ENCODE measurements at places on chromosomes 11 and 22.

DNA sequence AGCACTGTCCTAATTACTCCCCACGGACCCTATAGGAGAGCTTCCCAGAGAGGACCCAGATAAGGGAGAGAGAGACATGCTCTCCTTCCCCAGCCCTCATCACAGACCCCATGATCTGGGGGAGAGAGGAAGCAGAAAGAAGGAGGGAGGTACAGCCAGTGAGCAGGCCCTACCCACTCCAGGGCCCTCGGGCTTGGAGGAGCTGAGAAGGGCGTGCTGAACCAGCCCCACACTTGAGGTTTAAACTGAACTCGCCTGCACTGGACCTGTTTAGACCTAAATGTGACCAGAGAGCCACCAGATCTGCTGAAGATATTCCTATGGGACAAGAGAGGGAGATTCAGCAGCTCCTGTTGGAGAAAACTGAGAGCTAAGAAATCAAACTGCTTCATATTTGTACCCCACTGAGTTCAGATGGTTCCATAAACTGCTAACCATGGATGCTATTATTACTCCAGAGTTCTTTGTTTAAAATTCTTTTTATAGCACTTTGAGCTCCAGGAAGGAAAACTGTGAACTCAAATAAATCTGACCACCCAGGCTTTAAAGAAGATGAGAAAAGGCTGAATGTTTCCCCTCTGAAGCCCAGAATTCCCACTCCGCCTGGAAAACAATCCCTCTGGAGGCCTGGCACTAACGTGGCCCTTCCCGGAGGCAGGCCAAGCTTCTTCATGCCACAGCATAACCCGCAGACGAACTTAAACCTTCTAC, 67.2 kb downstream of the EFCAB6 start:
- no peak for ATAC-seq

- peak; percentile 91 for ATAC-seq
Measured at GRCh38 chr11:3000032-3000961, 8.2 kb upstream of the NAP1L4 start.

DNA sequence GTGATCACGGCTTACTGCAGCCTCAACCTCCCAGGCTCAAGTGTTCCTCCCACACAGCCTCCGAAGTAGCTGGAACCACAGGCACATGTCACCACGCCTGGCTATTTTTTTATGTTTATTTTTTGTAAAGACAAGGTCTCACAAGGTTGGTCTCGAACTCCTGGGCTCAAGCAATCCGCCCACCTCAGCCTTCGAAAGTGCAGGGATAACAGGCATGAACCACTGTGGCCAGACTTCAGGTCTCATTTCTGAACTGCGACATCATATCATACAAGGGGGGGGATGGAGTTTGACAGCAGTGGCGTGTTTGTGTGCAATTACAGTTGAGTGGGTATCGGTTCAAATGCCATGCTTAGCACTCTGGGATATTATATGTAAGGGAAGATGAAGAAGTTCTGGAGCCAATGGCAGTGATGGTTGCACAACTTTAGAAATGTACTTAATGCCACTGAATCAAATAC, 6.9 kb downstream of the NAALADL1 start:
- no peak for ATAC-seq

- ATAC-seq, result peak; percentile 54
Measured at GRCh38 chr11:17721242-17721999, 2.0 kb downstream of the MYOD1 start.

DNA sequence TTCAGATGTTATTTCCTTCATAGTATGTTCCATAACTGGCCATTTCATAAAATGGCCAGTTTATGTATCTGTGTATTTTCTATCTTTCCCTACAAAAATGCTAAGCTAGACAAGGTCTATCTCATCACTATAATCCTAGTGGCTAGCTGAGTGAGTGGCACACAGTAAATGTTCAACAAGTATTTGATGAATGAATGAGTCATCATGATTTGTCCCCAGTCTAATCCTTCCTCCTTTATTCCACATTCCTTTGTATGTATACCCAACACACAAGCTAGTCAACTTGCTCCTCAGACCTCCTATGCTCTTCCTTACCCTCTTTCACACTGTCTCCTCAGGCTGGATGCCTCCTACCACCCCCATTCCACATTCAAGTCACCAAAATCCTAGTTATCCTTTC, 12.5 kb downstream of the APLNR start:
- ATAC-seq, result no peak

DNA sequence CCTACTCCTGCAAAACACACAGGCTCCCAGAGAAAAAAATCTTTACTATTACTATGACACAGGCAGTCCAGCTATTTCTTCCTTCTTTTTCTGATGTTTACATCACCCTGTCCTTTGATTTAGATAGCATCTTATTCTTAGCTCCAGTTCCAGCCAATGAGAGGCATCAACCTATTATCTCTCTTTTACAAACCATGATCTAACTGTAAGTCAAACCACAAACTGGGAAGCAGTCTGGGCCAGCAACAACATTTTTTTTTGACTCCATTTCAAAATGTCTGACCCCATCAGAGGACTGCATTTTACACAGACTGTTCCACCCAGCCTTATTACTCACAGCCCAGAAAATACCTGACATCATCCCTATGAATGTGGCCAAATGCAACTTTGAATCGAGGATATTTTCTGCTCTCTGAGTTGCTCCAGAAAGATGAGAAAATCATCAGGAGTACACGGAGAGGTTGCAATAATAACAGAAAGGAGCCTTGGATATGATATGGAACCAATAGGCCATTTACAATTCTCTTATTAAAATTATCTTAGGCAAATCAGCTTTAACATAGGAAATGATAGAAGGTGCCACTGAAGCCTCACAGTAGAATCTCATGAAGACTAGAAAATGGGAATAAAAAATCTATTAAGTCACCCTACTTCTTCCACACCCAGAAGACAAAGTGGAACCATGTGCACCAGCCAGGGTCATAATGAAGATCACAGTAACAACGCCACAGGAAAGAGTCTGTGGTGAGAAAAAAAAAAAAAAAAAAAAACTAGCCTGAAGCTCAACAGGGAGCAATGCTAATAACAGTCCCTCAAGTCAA, 21.2 kb downstream of the TBRG1 start:
- peak; percentile 50 for ATAC-seq

- ATAC-seq, result no peak
Measured at GRCh38 chr11:70108250-70108649, 30.1 kb downstream of the ANO1 start.

DNA sequence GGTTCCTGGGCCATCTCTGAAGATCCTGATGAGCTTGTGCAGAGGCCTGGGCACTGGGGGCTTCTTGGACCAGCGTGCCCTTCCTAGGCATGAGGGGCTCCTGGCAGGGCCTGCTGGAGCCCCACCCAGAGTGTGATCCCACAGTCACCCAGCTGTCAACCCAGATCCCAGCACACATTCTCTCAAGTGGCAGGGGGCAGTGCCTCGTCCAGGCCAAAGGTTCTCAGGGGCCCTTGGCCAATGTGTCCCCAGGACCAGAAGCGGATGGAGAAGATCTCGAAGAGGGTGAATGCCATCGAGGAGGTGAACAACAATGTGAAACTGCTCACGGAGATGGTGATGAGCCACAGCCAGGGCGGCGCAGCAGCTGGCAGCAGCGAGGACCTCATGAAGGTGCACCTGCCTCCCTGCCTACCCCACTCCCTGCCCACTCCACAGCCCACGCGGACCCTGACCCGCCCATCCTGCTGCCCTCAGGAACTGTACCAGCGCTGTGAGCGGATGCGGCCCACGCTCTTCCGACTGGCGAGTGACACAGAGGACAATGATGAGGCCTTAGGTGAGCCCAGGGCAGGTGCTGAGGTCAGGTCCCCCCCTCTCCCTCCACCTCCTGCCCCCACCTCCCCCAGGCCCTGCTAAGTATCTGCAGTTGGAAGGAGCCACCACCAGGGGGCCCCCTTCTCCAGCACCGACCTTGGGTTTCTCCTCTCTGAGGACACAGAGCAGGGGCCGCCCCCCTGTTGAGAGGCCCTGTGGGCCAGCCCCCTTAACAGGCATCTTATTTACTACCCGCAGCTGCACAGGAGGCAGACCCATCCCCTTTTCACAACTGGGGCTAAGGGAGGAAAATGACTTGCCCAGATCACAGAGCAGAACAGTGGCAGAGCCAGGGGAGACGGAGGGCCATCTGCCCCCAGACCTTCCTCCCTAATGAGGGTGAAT, 14.7 kb downstream of the GGA1 start:
- peak; percentile 87 for ATAC-seq

- ATAC-seq, result no peak
Measured at GRCh38 chr11:116774661-116775060, 1.9 kb upstream of the BUD13 start.

GRCh38 chr11:126467471-126467870, 112.0 kb downstream of the ST3GAL4 start:
- no peak for ATAC-seq

DNA sequence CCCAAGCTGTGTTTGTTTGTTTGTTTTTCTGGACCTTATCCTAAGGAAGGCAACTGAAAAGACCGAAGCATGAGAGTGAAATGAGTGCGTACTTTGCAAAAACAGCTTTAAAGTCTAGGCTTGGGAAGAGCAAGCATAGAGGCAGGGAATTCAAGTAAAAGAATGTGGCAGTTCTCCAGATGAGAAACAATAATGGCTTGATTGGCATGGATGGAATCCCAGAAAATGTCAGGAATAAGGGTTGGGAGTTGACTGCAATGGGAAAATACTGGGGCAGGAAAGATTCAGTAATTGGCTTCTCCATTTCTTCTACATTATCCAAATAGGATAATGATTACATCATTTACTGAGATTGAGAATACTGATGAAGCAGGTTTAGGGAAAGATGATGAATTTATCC, 17.5 kb downstream of the SAAL1 start:
- no peak for ATAC-seq

DNA sequence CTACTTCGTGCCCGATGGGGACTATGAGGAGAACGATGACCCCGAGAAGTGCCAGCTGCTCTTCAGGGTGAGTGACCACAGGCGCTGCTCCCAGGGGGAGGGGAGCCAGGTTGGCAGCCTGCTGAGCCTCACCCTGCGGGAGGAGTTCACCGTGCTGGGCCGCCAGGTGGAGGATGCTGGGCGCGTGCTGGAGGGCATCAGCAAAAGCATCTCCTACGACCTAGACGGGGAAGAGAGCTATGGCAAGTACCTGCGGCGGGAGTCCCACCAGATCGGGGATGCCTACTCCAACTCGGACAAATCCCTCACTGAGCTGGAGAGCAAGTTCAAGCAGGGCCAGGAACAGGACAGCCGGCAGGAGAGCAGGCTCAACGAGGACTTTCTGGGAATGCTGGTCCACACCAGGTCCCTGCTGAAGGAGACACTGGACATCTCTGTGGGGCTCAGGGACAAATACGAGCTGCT, 751 bp downstream of the FIBIN start:
- no peak for ATAC-seq

GRCh38 chr22:24521791-24522245, 26.7 kb downstream of the UPB1 start:
- ATAC-seq, result peak; percentile 84

DNA sequence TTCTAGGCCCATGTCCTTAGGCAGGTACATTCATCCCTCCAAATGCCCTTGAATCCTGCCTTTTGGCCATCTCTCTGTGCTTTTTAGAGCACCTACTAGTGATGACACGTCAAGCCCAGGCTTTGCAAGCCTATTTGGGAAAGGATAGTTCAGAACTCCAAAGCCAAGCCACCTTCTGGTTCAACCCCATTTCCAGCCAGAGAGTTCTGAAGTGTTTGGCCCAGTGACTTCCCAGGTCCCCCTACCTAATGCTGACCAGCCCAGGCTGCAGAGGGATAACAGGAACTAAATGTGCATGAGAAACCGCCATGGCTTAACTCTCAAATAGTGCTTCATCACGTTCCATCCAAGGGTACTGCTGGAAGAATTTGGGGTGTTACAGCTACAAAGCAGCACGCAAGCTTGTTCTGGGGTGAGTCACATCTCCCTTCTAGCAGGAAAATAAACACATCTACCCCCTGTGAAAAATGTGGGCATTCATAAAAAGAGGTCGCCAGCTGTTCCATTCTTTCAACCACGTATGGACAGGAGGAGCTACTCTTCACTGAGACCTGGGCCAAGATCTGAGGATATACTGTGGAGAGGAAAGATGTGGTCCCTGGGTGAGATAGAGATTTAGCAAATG, 2.0 kb upstream of the FXYD6 start:
- no peak for ATAC-seq

- ATAC-seq, result no peak
Measured at GRCh38 chr11:119471329-119471728, 48.4 kb upstream of the THY1 start.

DNA sequence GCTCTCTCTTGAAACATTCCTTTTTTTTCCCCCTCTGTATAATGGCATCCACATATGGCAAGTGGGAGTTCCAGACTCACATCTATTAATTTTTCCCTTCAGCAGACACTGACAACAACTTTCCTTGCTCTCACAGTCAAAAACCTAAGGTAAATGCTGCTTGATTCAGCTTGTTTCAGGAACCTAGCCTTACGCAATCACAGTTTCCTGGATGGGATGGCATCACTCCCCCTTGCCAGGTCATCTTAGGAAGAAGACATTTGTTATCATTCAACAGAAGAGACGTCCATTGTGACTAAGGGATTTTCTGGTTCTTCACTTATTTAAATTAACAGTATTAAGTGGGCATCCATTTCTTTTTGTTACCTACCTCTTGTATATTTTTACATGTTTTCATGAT, 112.0 kb upstream of the PDGFD start:
- no peak for ATAC-seq

- no peak for ATAC-seq
Measured at GRCh38 chr22:38040953-38041759, 16.0 kb upstream of the PICK1 start.

- no peak for ATAC-seq
Measured at GRCh38 chr11:21707116-21707739, 485.7 kb upstream of the ANO5 start.

DNA sequence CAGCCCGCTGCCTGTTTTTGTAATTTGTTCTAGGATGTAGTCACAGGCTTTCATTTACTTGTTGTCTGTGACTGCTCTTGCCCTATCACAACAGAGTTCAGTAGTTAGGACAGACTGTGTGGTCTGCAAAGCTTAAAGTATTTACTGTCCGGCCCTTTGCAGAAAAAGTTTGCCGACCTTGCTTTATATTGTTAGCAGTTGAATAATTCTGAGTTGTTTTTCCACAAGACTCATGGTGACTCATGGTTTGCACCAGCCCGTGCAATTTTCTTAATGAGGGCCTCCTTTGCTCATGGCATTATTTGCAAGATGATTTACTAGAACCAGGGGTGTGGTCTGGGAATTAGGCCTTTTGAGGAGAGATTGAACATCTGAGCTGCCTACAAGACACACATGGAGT, 110.6 kb downstream of the SCN3B start:
- peak; percentile 69 for ATAC-seq

DNA sequence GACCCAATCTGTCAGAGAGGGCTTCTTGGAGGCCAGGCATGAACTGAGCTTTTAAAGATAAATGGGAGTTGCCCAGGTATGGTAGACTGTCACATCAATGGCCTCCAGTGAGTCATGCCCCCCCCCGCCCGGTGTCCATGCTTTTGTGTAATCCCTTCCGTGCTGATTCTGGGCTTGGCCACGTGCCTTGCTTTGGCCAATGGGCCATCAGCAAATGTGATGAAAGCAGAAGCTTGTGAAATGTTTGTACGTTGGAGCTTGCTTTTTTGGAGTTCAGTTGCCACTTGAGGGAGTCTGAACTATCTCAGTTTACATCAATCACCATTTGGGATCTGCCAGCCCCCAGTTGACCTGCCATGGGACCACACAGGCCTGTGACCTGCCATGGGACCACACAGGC, 4.3 kb upstream of the THY1 start:
- ATAC-seq, result no peak

Measured in SK-N-SH treated with all-trans-retinoic acid at 6 μM for 48 hours (cell line).